ENCODE measurements at places on chromosomes 16 and 17.

DNA sequence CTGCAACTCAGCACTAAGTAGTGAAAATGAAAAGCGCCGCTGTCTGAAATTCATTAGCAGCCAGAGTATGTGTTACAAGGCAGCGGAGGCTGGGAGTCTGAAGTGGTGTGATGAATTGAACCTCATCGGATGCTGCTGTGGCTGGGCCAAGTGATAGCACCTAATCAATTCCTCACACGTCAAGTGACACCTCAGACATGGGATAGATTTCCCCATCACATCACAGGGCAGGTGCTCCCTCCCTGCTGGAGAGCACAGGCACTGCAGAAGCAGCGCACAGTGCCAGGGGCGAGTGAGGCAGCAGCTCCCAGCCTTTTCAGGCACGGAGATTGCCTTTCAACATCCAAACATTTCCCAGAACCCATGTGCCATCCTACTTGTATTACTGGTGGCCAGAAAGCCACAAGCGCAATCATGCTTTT is 32.2 kb downstream of the DRC3 start:
- peak; percentile 28 for DNase-seq

DNA sequence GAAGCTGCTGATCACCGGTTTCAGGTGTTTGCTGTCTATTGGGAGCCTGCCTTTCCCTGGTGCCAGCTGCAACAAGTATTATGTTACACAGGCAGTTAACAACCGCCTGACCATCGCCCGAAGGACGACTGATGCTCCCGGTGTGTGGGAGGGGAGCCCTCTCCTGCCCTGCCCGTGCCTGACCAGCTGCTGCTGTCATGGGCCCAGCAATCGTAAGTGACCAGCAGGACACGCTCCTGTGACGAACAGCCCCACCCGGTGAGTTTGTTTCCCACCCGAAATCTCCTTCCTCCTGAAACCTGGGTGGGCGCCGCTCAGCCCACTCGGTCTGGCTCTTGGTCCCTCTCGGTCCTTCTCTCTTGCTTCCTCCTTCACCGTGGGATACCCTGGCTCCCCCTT is 17.9 kb upstream of the UBE2I start:
- peak; percentile 55 for DNase-seq

DNA sequence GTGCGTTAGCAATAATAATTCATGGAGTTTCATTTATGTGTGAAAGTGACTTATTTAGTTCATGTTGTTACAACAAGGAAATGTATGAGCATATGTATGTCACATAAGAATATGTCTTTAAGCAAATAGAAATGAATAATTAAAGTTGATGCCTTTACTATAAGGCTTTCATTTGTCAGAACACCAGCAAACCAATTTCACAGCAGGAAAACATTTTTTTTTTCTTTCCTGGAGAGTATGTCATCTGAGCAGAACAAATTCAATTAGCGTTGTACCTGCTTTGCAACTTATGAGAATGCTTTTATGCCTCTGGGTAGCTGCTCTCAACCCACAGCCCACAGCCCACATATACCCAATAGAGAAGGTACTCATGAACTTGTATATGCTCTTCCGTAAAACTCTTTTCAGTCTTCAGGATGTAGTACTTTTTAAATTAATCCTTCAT is 26.3 kb upstream of the APOH start:
- DNase-seq, result no peak

- no peak for DNase-seq
Measured at GRCh38 chr17:16135461-16135860, 79.9 kb downstream of the NCOR1 start.

GRCh38 chr17:9484789-9485188 is 90.8 kb downstream of the STX8 start:
- no peak for DNase-seq

DNA sequence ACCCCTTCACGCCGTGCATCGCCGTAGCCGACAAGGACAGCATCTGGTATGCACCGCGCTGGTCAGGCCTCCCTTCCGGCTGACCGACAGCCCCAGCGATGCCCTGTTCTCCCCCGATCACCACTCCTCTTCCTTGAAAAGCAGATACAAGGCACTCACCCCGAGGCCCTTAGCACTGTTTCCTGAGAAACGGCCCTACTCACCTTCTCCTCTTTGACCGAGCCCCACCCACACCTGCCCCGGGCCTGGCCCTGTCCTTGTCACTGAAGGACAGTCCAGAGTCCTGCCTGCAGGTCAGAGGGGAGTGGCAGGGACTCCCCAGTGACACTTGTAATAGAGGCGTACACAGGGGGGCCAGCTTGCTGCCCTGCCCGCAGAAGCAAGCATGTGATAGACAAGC is 45.9 kb upstream of the CHMP6 start:
- no peak for DNase-seq

GRCh38 chr17:42202159-42202558 is 7.9 kb upstream of the GHDC start:
- no peak for DNase-seq

DNA sequence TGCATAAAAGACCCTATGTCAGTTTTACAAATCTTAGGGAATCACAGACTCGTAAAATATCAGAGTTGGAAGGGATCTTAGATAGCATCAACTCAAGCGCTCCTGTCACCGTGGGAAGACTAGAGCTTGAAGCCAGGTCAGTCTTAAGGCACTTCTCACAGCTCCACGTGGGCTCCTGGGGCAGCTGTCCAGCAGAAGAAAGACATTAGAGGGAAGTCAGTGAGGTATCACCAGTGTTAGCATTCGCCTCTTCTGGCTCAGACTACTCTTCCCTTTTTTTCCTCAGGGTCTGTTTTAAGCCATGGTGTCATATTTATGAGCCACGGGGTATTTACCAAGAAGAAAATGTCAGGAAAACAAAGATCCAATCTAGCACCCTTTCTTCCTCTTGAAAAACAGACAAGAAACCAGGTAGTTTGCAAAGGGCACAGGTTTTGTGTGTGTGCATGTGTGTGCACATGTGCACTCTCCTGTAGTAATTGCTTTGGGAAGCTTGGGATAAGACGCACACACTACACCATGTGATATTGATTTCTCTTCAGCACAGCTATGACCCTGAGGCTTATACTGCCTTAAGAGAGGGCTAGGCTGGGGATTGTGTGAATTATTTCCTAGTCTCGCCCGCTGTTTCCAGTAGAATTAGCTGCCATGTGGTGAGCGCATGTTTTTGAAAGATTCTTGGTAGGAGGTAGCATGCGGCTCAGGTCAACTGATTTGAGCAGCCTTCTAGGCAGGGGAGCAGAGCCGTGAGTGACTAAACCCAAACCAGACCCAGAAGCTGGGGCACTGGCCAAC is 61.0 kb upstream of the ELAC2 start:
- no peak for DNase-seq

DNA sequence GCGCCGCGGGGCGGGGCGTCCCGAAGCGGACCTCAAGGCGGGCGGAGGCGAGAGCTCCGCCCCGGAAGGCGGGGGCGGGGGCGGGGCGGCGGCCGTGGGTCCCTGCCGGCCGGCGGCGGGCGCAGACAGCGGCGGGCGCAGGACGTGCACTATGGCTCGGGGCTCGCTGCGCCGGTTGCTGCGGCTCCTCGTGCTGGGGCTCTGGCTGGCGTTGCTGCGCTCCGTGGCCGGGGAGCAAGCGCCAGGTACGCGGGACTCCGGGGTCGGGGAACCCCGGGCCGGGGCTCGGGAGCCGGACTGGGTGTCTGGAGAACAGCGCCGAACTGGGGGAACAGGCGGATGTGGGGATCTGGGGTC is at the start of gene TNFRSF12A:
TNFRSF12A (plus strand) TSS at position 122 of the 357 bp plus-strand sequence; CDS start at position 152, 30 bp downstream.
- no peak for DNase-seq

GRCh38 chr17:37740915-37741314 is 3.9 kb downstream of the HNF1B start:
- DNase-seq, result no peak

DNA sequence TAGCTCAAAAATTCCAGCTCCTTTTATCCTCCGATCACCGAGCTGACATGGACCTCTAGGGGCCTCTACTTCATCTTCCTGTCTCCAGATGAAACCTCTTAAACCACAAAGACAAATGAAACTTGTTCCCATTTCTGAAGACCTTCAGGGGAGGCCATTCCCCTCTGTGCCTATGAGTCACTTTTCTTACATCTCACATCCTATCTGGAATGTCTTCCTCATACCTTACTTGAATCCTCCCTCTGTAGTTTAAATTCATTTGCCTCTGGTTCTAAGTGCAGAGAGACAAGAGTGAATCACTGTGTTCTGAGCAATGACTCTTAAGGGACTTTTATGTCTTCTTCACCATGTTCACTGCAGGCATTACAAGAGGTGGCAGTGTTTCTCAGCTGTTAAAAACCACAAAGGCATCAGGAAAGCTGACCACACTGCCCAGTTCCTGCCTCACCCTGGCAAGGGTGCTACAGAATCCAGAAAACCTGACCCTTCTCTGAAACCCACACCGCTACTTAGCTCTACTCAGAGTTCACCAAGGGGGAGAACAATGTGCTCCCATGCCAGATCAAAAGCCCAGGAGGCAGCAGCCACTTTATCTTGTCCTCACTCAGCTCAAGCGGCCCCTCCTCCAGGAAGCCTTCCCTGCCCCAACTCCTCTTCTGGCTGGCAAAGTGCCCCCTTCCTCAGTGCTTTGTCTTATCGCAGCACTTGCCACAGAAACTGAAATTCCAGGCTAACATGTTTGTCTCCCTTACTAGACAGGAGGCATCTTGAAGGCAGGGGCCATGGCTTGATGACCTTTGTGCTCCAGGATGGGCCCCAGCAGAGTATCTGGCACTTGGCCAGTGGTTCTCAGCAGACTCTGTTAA is 6.4 kb downstream of the CUEDC1 start:
- no peak for DNase-seq

- no peak for DNase-seq
Measured at GRCh38 chr17:59030811-59031210, 75.9 kb downstream of the TRIM37 start.

DNA sequence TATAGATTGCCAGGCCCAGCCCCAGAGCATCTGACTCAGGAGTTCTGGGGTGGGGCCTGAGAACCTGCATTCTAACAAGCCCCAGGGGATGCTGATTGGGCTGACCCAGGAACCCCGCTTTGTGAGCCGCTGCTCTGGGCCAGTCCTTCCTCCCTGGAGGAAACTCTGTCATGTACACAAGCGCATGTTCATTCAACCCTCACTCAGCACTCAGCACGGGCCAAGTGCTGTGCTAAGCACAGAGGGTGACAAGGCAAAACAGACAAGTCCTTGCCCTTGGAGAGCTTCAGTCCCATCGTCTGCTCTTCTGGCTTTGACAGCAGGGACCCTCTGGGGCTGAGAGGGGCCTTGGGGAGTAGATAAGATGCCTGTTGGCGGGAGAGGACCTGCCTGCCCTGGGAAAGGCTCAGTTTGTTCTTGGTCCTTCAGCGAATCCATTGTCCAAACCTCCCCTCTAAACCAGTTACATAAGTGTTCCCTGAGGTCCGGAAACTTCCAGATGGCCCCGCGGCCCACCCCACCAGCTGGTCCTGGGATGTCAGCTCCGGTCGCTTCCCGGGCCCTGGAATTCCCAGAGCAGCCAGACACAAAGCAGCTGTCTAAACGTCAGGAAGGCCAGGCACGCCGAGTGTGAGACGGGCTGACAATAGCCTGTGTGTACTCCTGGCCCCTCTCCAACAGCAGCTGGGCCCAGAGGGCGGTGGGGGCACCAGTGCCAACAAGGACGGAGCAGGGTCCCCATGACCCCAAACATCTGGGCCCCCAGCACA is 88.8 kb downstream of the ZDHHC7 start:
- no peak for DNase-seq

DNA sequence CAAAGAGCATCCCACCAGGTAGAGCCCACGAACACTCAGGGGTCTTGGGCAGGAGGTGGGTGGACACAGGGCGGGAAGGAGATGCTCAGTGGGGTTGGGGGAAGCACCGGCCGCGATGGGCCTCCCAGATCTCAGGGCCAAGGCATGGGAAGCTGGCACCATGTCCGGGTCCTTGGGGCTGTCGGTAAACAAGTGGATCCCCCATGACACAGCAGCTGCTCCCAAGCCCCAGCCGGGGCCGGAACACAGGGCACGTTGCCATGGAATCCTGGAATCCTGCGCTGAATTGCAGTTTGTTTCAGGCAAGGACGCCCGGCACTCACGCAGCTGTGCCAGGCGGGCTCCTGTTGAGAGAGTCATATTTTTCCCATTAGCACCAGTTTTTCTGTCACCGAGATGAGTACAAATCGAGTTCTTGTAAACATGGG is 23.0 kb upstream of the CHMP6 start:
- DNase-seq, result no peak

DNA sequence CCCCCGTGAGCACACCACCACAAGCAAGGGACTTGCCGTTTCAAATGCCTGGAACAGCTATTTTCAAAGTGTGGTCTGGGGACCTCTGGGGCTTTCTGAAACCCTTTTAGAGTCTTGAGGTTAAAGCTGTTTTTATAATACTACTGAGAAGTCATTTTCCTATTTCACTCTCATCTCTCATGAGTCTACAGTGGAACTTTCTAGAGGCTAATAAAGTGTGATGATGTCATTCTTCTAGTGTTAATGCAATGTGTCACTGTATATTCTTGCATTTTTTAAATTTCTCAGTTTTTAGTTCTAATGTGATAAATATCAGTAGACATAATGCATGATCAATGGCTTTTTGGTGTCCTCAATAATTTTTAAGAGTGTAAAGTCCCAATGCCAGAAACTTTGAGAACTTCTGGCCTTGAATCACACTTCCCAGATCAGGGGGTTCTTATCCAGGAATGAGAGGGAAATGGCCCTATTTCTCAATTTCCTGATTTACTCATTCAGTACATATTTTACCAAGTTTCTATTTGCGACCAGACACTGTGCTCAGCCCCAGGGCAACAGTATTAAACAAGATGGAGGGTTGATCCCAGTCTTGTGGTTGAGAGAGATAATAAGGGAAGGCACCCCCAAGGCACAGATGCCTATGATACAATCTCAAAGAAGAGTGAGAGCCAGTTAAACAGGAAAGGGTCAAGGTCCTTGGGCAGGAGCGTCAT is 444.0 kb downstream of the HS3ST3B1 start:
- DNase-seq, result no peak

- no peak for DNase-seq
Measured at GRCh38 chr16:9365370-9365728, 273.9 kb downstream of the HAPSTR1 start.

DNA sequence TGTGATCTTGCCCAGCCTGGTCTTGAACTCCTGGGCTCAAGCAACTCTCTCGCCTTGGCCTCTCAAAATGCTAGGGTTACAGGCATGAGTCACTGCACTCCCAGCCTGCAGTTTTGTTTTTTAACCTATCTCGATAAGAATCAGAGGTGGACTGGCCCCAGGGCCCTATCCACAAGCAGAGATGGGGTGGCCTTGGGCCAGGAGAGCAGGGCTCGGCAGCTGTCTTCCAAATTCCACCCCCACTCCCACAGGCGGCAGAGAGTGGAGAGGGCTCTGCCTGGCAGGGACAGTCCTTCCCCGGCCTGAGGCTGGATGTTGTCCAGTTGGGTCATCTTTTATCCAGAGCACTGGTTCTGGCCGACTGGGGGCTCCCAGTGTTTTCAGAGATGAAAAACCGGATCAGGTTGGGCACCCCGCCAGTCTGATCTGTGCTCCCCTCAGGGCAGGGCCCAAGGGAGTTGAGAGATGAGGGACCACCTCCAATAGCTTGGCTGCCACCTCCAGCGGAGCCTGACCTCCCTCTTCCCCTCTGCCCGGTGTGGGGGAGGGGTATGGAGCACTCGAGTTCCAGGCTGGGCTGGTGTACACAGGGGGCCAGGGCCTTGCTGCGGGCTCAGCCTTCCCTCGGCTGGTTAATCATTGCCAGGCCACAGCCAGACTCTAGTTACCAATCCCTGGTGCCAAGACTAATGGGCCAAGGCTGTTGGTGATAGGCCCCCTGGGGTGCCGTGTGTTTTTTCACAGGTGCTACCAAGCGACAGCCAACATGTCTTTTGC is 30.3 kb upstream of the MYO15B start:
- no peak for DNase-seq

- no peak for DNase-seq
Measured at GRCh38 chr16:79969458-79969857, 368.9 kb upstream of the MAF start.

Data from NCI-H510A (cell line).